ENCODE measurements at places on chromosomes 4 and X. TPM values are rescaled to one million over a fixed set of nuclear protein-coding genes. Genes with fewer than 3 reads are reported as not detected.

Gene ACOT9
- total RNA-seq = 19.6 TPM

DNA sequence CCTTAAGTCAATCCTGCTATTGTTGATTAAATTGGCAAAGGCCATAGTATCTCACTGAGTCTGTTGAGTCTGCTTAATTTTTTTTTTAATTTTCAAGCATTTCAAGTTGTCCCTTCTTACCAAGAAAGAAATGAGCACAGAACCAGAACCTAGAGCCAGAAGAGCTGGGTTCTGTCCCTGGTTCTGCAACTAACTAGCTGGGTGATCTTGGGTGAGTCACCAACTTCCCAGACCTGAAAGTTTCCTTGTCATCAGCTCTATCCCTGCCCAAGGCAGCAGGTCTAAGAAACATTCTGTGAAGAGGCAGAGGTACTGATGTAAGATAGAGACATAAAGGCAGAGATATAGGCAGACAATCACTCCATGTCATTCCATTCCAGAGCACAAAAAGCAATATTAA, 17.3 kb downstream of the TEC start:
- no peaks in the 10 kb centered on the region for H3K36me3 ChIP-seq
- H3K4me1 ChIP-seq = no peaks in the 10 kb centered on the region
- H3K27me3 ChIP-seq = no peaks in the 10 kb centered on the region
- DNase-seq = no peak
- H3K27ac ChIP-seq = no peak overlapping the region

GRCh38 chr4:94359838-94360237, 17.2 kb upstream of the HPGDS start:
- no peaks in the 10 kb centered on the region for H3K27me3 ChIP-seq
- H3K4me1 ChIP-seq = no peaks in the 10 kb centered on the region
- no peak for DNase-seq
- H3K36me3 ChIP-seq = no peaks in the 10 kb centered on the region
- no peak overlapping the region for H3K4me3 ChIP-seq

DNA sequence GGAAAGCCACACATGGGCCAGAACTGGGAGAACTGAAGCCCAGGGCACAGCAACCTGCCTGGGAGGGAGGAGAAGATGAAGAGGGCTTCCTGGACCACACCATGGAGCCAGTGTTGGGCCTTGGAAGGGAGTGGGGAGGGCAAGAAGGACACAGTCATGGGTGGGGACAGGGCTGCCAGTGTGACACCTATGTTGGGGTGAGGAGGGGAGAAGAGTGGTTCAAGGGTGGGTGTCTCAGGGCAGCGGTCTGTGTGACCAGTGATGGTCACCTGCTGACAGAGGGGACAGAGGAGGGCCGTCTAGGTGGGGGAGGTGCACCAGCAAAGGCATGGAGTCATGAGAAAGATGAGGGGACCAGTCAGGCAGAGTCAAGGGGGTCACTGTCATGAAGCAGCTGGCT, 13.8 kb downstream of the MAGED2 start:
- no peaks in the 10 kb centered on the region for H3K27me3 ChIP-seq
- H3K4me3 ChIP-seq = no peak overlapping the region
- DNase-seq = no peak
- H3K27ac ChIP-seq = no peak overlapping the region
- H3K4me1 ChIP-seq = no peaks in the 10 kb centered on the region

DNA sequence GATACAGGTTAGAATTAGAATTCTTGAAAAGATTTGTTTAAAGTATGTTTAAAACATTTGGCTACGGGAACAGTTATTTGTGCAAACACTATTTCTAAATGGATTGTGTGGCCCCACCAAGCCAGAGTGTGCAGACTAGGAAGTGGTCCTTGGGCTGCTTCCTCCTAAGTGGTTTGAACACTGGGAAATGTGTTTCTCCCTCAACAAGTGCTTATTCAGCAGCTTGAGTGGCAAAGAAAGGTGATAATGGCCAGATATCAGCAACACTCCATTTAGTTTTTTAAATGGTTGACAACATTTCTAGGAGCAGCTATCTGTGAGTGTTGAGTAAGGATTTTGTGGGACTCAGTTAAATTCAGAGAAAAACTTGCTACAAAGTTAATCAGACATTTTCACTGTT, 141.4 kb upstream of the LNX1 start:
- no peak for DNase-seq
- no peaks in the 10 kb centered on the region for H3K36me3 ChIP-seq
- H3K4me1 ChIP-seq = no peaks in the 10 kb centered on the region
- no peak overlapping the region for H3K27ac ChIP-seq
- no peak overlapping the region for H3K4me3 ChIP-seq
- H3K27me3 ChIP-seq = no peaks in the 10 kb centered on the region

Gene SLC7A11
- total RNA-seq = 1.3 TPM

GRCh38 chrX:70254063-70254400, 6.0 kb downstream of the P2RY4 start:
- no peaks in the 10 kb centered on the region for H3K27me3 ChIP-seq
- no peaks in the 10 kb centered on the region for H3K4me1 ChIP-seq
- no peaks in the 10 kb centered on the region for H3K36me3 ChIP-seq
- H3K27ac ChIP-seq = no peak overlapping the region

- H3K4me1 ChIP-seq = no peaks in the 10 kb centered on the region
- H3K4me3 ChIP-seq = no peak overlapping the region
- H3K36me3 ChIP-seq = no peaks in the 10 kb centered on the region
- no peak overlapping the region for H3K27ac ChIP-seq
Observed at GRCh38 chr4:109462297-109462696, 28.7 kb downstream of the SEC24B start.

GRCh38 chr4:4791299-4792111, 68.0 kb upstream of the MSX1 start:
- H3K4me3 ChIP-seq = no peak overlapping the region
- no peaks in the 10 kb centered on the region for H3K4me1 ChIP-seq
- no peak for DNase-seq
- H3K27ac ChIP-seq = no peak overlapping the region
- no peaks in the 10 kb centered on the region for H3K27me3 ChIP-seq

Gene EREG
- total RNA-seq = 0.18 TPM

Gene GPR143
- total RNA-seq = 2.4 TPM

Gene PCDH7
- total RNA-seq = 49.4 TPM

- no peaks in the 10 kb centered on the region for H3K4me1 ChIP-seq
- no peak overlapping the region for H3K27ac ChIP-seq
- H3K36me3 ChIP-seq = no peaks in the 10 kb centered on the region
- H3K27me3 ChIP-seq = no peaks in the 10 kb centered on the region
- no peak overlapping the region for H3K4me3 ChIP-seq
- no peak for DNase-seq
Observed at GRCh38 chrX:129608496-129608895, 46.3 kb downstream of the APLN start.

Measured in prostate gland (tissue), 2 donors.